ENCODE measurements at places on chromosomes 12 and 14. TPM values are rescaled to one million over a fixed set of nuclear protein-coding genes. Genes with fewer than 3 reads are reported as not detected.
A peak's percentile ranks its signal among the peaks of the same experiment; 100 is the strongest.

GRCh38 chr14:32313844-32314376, 15.2 kb upstream of the AKAP6 start:
- no peak for DNase-seq

GRCh38 chr12:52201451-52201839, 9.6 kb upstream of the KRT80 start:
- DNase-seq, result no peak

DNA sequence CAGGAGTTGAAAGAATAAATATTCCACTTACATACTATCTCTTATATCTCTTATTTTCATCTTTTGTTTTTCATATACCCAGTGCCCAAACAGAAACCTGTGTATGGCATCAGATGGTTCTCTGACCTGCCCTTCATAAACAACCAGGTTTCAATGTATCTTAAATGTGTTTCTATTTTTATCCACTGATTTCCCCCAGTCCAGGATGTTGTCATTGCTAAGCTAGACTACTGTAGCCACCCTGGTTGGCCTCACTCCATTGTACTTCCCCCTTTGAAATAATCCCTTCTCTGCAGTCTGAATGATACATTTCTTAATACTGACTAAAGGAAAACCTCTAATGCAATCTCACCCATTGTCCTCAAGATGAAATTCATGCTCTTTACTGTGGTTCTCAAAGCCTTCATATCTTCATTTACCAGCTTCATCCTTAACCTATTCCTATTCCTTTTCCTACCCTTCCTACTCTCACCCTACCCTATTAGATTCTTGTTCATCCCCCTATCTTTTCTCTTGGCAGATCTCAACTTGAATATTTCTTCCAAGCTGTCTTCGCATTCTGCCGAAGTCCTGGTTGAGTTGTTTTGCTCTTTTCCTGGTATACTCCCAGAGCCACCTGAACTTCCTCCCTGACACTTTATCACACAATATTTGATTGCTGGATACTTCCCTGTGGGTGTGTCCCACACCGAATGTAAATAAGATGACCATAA, 312.4 kb downstream of the FOXG1 start:
- no peak for DNase-seq

- DNase-seq, result no peak
Observed at GRCh38 chr12:1350055-1350933, 244.1 kb downstream of the FBXL14 start.

The BICDL1 gene
- total RNA-seq, result 138 TPM

- peak; percentile 78 for DNase-seq
Observed at GRCh38 chr14:71555654-71556559, 376.3 kb upstream of the RGS6 start.

- DNase-seq, result no peak
Observed at GRCh38 chr12:122659579-122659978, 43.6 kb downstream of the HCAR2 start.

DNA sequence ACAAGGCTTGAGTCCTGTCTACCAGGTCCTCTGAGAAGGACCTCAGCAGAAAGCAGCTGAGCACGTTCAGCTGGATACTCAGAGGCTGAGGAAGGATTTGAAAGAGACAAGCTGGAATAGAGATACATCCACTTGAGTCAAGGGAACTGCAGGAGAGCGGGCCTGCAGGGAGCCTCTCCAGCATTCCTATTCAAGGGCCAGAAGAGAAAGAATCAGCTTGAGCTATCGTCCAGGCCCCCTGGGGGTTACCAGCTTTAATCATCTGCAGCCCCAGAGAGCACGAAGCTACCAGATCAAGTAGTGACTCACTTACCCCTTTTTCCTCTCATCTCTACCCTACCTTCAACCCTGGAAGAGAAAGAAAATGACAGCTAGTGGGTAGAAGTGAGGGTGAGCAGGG, 80.9 kb downstream of the NDUFA12 start:
- no peak for DNase-seq

DNA sequence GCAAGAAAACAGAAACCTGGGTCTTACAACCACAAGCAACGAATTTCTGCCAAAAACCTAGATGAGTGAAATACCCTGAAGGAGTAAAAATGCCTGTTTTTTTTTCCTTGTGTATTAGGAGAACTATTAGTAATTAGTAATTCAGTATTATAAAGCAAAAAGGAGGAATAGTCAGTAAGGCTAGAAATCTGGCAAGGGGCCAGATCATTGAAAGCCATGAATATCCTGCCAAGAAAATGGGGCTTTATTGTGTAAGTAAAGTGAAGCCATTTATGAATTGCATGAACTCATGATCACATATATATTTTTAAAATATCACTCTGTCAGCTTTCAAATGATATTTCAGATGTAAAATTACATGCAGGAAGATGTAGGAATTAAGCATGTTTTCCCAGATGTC, 57.9 kb downstream of the TXNDC16 start:
- no peak for DNase-seq

The EML5 gene
- 2.5 TPM for total RNA-seq

The KIF5A gene
- 0.69 TPM for total RNA-seq

The TSPAN9 gene
- total RNA-seq, result 0.14 TPM

GRCh38 chr12:122310626-122311333, 44.5 kb upstream of the VPS33A start:
- DNase-seq, result no peak

The CCDC38 gene
- not detected for total RNA-seq

DNA sequence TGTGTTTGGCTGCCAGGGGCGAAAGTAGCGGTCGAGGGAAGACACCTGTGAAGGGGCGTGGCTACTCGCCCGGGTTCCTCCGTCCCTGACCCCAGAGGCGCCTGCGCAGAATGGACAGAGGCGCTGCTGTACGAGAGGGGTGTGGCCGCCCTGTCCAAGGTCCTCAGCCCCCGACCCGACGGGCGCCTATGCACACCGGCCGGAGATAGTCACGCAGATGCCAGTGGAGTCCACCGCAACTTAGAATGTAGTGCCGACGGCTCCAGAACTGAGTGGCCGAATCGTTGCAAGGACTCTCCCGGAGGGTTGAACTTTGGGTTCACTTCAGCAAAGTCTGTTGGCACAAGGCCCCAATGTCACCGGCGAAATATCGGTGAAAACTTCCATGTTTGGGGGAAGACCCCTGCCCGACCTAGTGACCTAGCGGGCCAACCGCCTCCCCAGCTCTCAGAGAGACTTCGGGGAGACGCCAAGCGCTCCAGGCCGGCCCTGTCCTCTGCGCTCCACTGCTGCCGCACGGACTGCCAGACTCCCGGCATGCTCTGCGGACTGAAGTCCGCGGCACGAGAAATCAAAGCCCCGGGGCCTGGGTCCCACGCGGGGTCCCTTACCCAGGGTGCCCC, 541 bp upstream of the RNU6-7 start:
- peak; percentile 82 for DNase-seq

GRCh38 chr14:89352976-89353765, 63.9 kb downstream of the FOXN3 start:
- no peak for DNase-seq

DNA sequence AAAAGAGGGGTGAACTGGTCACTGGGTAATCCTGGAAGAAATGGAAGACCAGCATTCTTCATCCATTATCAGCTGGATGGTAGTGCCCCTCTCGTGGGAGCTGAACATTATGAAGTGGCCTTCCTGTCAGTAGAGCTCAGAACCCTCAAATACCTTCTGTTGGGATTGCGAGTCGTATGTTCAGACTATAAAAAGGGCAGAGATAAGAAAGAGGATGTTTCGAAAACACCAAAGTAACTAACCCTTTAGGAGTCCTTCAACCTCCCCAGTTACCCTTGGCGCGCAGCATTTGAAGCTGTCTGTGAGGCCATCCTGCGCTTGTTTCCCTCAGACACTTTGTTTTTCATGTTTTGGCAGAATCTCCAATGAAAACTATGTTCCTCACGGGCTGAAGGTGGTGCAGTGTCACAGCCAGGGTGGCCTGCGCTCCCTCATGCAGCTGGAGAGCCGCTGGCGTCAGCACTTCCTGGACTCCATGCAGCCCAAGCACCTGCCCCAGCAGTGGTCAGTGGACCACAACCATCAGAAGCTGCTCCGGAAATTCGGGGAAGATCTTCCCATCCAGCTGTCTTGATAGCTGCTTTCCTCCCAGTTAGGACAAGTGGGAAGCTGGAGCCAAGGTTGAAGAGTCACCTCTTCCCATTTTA, 19.3 kb upstream of the GALNT16 start:
- no peak for DNase-seq

GRCh38 chr14:91636604-91637003, 95.3 kb downstream of the CATSPERB start:
- no peak for DNase-seq

The IL31 gene
- total RNA-seq, result not detected

GRCh38 chr12:23193552-23193951, 568.6 kb downstream of the ETNK1 start:
- no peak for DNase-seq

DNA sequence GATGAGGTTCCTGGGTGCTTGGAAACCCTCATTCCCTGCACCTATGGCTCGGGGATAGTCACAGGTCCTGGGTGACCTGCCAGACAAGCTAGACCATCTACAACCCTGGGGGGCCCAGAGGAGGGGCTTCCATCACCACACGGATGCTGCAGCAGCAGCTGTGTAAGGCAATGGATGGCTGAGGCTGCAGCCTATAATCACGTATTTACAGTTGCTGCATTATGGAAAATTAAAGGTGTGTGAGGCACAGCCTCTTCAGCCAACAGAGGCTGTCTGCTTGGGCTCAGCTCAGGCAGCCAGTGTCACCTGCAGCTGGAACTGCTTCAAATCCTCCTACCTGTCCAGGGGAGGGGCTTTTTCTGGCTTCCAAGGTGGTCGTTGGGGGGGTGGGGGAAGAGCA, 268.1 kb downstream of the CACNA1C start:
- no peak for DNase-seq

- no peak for DNase-seq
Observed at GRCh38 chr12:121062391-121063045, 23.5 kb upstream of the OASL start.

GRCh38 chr14:83470466-83470865, 1936.8 kb upstream of the SEL1L start:
- DNase-seq, result no peak

The NAV3 gene
- not detected for total RNA-seq

The IRAK4 gene
- 22.3 TPM for total RNA-seq

GRCh38 chr12:97943359-97943758, 480.8 kb downstream of the RMST start:
- no peak for DNase-seq

The IFNG-AS1 gene
- total RNA-seq, result 3.0 TPM

The ENDOU gene
- not detected for total RNA-seq

GRCh38 chr14:99249389-99249788, 22.6 kb downstream of the BCL11B start:
- no peak for DNase-seq

DNA sequence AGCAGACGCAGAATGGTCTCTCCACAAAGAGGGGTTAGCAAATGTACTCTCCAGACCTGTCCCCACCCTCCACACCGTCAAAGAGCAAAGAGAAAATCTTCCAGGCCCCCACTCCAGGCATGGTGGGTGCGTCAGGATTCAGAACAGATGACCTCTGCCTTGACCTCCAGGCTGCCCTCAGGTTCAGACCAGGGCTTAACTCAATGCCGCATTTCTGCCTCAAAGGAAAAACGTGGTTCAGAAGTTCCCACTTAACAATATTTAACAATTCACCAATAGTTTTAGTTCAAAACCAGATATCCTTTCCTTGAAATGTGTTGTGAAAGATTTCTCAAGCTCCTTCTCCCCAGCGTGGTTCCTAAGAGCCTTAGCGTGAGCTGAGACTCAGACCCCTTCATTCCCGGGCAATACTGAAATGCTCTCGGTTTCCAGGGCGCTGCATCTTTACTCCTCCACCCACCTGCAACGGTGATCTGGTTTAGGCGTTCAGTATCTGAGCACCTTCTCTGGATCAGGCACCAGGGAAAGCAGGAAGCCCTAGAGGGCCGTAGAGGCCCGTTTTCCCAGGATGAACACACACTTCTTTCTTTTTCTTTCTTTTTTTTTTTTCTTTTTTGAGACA, 22.9 kb downstream of the HSP90AA1 start:
- no peak for DNase-seq

The RXYLT1 gene
- total RNA-seq, result 5.5 TPM

DNA sequence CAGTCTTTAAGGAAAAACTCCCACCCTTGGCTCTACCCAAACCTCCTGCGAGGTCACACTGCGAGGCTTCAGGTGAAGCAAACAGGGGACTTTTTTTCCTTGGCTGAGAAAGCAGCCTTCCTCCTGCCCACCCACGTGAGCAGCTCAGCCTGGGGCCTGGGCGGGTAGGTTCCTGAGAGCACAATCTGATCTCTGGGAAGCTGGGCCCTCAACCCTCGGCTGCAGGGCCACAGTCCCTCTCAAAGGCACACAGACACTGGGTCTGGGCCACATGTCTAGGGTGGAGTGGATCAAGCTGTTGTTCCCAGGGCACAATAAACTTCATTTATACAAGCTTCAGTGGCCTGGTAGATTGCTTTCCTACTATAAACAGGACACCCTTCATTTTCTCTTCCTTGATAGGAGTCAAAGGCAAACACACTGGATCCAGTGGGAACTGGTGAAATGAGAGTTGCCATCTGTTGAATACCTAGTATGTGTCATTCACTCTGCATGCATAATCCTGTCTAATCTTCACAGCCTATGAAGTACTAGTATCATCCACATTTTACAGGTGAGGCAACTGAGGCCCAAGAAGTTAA, 41.3 kb upstream of the PNMA1 start:
- DNase-seq, result peak; percentile 50

DNA sequence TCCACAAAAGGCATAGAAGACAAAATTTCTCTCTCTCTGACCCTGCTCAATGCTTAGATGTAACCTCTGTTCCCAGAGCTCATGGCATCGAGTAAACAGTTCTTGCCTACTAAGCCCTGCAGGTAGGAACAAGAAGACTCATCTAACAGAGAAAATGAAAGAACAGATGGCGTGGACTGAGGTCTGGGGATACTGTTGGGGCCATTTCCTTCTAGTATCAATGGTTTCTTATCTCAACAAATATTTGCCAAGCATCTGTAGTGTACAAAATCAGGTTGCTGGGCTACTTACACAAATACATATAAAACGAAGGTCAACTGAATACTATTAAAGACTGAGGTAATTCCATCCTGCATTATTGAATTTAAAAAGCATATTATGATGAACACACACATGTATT, 93.3 kb downstream of the RIMBP2 start:
- no peak for DNase-seq

The TSPAN19 gene
- total RNA-seq, result not detected

Measured in CD8-positive, alpha-beta T cell (primary cell).